PC-9 (cell line): ENCODE measurements at places on chromosomes 7 and 10. TPM values are rescaled to one million over a fixed set of nuclear protein-coding genes. Genes with fewer than 3 reads are reported as not detected.
A peak's percentile ranks its signal among the peaks of the same experiment; 100 is the strongest.

Gene GIMAP5
- total RNA-seq = not detected in 2 replicates

DNA sequence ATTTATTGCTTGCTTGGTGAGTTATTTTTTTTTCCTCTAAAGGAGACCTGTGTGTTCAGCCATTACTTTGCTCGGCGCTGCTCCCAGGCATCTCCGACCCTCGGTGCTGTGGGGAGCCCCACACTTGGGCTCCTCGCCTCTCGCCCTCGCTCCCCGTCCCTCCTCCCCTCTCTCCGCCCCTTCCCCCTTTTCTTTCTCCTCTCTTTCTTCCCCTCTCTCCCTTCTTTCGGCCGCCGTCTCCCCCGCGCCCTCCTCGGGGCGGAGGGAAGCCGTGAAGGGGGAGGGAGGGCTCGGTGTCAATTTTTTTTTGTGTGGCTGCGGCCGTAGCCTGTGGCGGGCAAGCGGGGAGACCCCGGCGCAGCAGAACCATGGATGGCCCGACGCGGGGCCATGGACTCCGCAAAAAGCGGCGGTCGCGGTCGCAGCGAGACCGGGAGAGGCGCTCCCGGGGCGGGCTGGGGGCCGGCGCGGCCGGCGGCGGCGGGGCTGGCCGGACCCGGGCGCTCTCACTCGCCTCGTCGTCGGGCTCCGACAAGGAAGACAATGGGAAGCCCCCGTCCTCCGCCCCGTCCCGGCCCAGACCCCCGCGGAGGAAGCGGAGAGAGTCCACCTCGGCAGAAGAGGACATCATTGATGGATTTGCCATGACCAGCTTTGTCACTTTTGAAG, 1.1 kb downstream of the AUTS2 start:
- no peak for DNase-seq

DNA sequence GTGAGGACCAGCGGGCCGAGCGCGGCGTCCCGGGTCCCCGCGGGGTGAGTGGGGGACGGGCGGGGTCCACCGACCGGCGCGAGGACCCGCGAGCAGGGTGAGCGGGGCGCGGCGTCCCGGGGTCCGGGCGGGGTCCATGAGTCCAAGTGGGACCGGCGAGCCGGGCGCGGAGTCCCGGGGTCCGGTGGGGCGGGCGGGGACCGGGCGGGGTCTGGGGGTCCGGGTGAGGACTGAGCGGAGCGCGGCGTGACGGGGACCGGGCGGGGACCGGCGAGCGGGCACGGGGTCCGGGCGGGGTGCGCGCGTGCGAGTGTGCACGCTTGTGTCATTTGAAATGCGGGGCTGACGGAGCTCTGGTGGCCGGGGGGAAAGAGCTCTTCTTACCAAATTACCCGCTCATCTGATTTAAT, 765 bp downstream of the CELF2 start:
- DNase-seq = no peak

- no peak for DNase-seq
Measured at GRCh38 chr7:157474685-157475084, 137.9 kb downstream of the DNAJB6 start.

DNA sequence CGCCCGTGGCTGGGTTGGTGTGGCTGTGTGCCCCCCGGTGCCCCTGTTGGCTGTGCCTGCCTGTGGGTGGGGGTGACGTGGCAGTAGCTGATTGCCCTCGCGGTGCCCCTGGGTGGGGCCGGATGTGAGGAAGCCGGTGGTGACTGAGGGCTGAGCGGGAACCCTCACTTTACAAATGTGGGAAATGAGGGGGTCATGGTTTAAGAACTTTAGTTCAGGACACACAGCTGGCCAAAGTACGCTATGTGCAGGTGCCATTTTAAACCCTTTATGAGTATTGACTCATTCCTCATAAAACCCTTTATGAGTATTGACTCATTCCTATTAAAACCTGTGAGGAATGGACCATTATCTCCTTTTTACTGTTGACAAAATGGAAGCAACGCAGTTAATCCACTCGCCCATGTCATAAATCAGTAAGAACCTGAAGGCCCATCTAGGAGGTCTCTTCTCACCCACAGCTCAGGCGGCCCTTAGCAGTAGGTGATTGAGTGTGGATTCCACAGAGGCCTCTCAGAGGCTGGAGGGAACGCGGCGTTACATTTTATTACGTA, 290.1 kb upstream of the COBL start:
- peak; percentile 51 for DNase-seq
